Right forelimb (tissue), 1 donor: ENCODE measurements at places on chromosomes 7 and 10.

GRCh38 chr7:155313096-155313495 lies 15.4 kb downstream of the INSIG1 start:
- DNase-seq: no peak

DNA sequence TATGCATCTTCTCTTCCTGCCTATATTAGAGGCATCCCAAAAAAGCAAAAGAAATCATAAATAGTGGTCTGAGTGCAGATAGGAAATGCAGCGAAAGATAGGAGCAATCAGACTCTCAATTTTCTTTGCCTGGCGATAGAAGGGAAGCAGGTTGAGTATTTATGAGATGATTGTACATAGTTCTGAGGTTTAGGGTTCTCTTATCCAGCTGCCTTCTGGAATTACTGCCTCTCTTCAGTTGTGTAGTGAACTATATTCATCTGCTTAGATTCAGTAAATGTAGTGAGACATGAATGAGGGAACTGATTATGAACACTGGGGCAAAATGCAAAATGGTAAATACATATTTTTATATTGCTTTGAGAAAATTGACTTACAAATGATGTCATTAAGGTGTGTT lies 93.0 kb upstream of the CYP26C1 start:
- no peak for DNase-seq

DNA sequence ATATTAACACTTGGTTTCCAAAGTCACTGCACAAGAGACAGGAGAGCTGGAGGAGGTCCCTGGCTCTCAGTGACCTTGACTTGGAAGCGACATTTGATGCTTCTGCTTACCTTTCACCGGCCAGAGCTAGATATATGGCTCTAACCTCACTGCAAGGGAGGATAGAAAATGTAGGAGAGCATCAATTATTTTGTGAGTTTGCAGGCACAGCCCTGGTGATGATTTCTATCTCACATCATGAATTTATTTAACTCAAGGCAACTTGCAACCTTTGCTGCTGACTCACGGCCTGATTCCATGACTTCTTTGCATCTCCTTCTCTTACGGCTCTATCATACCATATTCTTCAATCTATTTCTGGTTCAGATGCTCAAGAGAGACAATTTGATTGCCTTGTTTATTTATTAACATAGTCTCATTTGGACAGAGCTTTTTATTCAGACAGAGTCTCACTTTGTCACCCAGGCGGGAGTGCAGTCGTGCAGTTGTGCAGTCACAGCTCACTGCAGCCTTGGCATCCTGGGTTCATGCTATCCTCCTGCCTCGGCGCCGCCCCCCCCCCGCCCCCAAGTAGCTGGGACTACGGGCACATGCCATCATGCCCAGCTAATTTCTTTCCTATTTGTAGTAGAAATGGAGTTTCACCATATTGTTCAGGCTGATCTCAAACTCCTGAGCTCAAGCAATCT lies 196.0 kb downstream of the REEP3 start:
- DNase-seq: no peak

GRCh38 chr10:35642035-35642792 lies at the start of gene FZD8:
TSS of gene FZD8 (minus strand) at chr10:35642296. CDS start at chr10:35641429, 867 bp downstream.
- peak; percentile 97 for DNase-seq

GRCh38 chr7:12233175-12233574 lies 22.1 kb downstream of the TMEM106B start:
- DNase-seq: no peak

DNA sequence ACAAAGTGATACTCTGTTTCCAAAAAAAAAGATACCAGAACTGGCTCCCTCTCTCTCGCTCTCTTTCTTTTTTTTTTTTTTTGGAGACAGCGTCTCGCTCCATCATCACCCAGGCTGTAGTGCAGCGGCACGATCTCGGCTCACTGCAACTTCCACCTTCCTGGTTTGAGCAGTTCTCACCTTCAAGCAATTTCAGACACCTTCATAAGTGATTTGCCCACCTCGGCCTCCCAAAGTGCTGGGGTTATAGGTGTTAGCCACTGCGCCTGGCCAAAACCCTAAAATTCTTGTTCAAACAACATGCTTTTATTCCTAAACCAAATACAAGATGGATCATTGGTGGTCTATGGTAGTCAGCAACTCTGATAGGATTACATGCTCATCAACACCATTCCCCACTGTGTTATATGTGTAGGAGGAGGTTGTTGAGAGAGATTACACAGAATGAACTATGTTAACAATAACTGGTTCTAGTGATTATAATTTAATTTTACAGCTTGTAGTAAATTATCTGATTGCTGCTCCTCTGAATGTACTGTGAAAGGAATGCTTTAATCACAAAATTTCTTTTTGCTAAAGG lies 15.5 kb downstream of the ACBD5 start:
- no peak for DNase-seq

GRCh38 chr7:46321556-46322205 lies 400.6 kb upstream of the IGFBP3 start:
- no peak for DNase-seq

- DNase-seq: no peak
These were observed 16.4 kb upstream of the ABCA13 start for GRCh38 chr7:48154792-48155413.

GRCh38 chr10:88987243-88987725 lies 3.3 kb upstream of the FAS start:
- no peak for DNase-seq

- DNase-seq: no peak
These were observed 312.5 kb downstream of the SUGCT start for GRCh38 chr7:40447345-40447744.
